Left lobe of liver (tissue), 2 donors: ENCODE measurements at places on chromosomes 13 and 19. TPM values are rescaled to one million over a fixed set of nuclear protein-coding genes. Genes with fewer than 3 reads are reported as not detected.

DNA sequence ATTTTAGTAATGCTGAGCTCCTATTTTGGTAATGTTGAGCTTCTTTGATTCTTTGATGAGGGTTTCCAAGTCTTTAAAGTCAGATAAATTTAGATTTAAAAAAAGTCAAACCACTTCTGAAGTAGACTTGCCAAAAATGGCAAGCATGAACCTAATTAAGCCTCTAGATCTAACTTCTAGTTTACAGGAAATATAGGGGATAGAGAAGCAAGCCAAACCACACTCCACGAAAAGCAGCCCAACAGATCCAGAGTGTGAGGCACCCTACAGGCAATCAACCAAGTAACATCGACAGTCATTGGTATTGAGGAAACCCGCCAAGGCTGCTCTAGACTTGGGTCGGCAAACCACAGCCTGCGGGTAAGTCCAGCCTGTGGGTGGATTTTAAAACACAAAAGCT is 3.7 kb downstream of the GGACT start:
- no peak for DNase-seq

DNA sequence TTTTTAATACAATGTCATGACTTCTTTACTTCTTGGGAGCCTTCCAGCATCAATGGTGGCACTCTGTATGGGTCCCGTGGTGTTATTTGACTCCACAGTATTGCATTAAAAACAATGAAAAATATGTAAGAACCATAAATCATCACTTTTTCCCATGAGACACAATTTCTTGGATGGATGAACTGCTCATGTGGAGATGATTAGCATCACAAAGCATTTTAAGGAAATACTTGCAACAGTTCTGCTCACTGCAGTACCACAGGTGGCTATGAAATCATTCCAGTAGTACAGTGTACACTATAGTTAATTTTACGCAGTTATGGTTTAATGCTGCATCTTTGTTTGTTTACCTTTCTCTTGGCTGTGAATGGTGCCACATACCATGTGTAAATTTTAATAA is 37.2 kb upstream of the C1QTNF9B start:
- no peak for DNase-seq

DNA sequence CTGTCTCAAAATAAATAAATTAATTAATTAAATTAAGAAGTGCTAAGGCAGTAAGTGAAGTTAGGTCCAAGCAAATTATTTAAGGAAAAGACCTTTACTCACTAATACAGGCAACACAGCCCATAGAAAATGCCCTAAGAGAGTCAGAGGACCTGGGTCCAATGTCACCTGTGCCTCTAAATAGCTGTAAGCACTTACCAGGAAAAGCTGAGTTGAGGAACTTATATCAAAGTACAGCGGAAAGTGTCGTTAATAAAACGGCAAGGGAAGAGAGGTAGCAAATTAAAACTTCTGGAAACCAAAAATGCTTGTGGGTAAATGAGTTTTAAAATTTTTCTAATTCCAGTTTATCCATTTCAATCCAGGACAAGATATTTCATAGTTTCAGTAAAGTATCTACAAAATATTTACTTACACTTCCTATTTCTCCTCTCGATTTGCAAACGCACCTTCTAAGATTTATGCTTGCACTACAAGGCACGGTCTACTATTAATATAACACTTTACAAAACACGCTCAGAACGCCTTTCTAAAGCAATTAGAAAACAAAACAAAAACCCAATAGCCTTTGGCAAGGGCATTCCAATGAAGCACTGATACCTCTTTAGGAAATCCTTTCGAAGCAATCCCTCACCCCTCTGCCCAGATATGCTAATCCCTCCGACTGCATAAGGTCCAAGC is 963 bp downstream of the VPS36 start:
- DNase-seq = no peak

- DNase-seq = no peak
Observed at GRCh38 chr19:33609353-33609752, 12.4 kb upstream of the CHST8 start.

- DNase-seq = no peak
Observed at GRCh38 chr13:59479629-59480028, 684.1 kb downstream of the DIAPH3 start.

DNA sequence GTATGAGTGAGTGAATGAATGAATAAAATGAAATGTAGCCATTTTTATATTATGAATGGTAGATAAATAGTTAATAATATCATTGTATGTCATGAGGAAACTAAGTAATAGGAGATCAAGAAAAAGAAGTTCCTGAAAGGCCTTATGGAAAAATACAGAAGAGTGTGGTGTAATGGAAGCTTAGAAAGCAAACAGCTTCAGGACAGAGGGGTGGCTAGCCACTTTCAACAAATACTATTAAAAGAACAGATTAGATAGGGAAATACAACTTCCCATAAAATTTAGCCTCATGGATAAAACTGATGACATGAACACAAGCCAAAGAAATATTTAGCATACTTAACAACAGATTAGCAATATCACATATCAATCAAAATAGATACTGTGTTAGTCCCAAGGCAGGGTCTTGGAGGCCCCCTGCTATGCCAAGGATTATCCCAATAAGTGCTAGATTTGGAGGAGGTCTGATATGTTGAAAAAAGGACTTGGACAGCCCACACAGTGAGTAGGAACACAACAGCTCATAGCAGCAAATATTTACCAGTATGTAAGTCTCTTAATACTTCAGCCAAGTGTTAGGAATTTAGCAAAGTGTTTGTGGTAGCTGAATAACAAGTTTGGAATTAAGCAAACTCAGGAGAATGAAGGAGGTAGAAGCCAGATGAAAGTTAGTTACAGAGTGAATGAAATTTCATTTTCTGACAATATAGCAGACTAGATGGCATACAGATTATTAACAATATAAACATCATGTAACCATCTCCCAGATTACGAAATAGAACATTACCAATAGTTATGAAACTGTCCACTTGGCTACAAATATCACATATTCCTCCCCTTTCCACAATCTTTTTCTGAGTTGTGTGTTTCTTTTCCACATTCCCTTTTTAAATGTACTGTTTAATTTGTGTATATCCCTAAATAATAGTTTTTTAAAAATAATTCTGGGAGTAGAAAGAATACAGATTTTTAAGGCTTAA is 1632.0 kb downstream of the PCDH9 start:
- no peak for DNase-seq

GRCh38 chr13:113117335-113117872 is 5.2 kb upstream of the F10 start:
- peak; percentile 42 for DNase-seq

DNA sequence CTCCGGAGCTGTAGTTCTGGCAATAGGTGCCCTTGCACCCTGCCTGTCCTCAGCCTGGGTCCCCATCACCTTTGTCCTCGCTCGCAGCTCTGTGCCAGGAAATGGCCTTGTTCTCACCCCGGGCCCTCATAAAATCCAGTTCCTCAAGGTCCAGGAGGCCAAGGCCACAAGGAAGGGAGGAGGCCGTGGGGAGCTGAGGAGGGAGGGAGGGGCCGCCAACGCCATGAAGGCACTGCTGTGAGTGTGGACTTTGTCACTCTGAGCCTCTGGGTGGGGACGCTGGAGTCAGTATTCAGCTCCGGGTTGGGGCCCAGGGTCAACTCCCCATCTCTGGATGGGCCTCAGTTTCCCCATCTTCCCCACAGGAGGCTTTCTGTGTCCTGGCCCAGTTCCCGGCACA is 9.2 kb upstream of the GNA11 start:
- no peak for DNase-seq

- DNase-seq = no peak
Observed at GRCh38 chr19:530134-531008, 1.2 kb upstream of the CDC34 start.

GRCh38 chr19:48873476-48874302 is 1.5 kb downstream of the PPP1R15A start:
- DNase-seq = no peak

DNA sequence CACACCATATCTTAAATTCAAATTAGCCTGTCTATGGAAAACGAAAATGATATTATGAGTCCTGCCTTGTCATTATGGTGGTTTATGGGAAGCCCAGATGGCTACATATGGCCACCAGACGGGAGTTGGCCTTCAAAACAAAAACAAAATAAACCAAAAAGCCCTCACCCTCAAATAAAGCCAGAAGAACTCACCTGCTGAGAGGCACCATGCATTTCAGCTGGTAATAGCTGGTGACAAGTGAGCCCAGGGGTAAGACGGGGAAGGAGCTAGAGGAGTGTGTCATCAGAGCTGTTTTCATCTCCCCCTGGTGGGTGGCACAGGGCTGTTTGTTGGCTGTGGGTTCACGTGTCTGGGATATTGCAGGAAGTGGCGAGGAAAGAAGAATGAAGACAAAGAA is 152.9 kb downstream of the EFNB2 start:
- no peak for DNase-seq

DNA sequence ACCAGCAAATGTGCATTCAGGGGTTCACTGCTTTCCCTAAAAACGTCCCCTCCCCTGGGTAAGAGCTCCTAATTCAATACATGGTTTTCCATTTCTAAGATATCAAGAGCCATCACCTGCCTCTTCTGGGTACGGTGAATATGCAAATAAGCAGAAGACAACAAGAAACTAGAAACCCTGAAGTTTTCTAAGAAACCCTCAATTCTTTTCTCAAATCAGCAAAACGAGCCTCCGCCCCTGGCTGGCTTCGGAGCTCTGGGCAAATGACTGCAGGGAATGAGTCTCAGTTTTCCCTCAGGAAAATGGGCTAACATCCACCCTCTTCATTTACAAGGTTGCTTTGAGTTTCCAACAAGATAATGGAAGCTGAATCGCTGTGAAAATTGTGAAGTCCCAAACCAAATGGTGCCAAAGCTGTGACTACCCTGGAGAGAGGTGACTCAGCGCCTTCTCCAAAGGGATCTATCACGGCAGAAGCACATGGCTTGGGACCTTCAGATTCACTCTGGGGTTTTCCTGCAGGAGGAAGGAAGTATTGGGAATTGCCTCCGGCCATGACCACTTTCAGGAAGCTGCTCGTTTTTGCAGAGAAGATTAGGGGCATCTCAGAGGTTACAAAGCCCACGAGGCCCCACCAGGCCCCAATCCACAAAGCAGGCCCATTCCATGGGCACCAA is 26.6 kb downstream of the KLF2 start:
- no peak for DNase-seq

The GIPC3 gene
- 0.75 TPM for total RNA-seq

The ACP7 gene
- not detected for total RNA-seq

The NBEA gene
- 0.40 TPM for total RNA-seq

The RYR1 gene
- total RNA-seq = 0.68 TPM

The GSK3A gene
- 15.1 TPM for total RNA-seq

The ZIC5 gene
- total RNA-seq = not detected

The WASF3 gene
- total RNA-seq = 8.5 TPM

The CGB3 gene
- total RNA-seq = not detected

The GRK1 gene
- total RNA-seq = not detected

The KCNN4 gene
- total RNA-seq = 0.43 TPM

The SUGP1 gene
- 28.6 TPM for total RNA-seq
